NCI-H226 (cell line): ENCODE measurements at places on chromosomes 12 and 14.

DNA sequence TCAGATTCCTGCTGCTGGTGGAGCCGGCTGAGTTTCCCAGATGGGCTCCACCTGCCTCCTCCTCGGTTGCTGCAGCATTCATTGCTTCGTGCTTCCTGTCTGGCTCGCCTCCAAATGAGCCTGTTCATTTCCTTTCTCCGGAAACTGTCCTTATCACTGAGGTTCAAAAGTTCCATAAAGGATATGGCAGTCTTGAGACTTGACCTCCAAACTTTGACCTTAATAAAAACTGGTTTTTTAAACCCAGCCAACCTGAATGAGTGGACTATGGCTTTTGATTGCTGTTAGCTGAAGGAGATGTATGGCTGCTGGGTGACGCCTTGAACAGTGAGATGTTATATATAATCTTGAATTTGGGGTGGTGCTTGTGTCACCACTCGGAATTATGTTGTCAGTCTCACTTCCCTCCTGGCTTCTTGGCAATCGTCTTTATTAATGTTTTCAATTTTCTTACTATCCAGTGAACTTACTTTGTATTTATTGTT is 62.7 kb downstream of the RASSF3 start:
- DNase-seq, result peak; percentile 57

DNA sequence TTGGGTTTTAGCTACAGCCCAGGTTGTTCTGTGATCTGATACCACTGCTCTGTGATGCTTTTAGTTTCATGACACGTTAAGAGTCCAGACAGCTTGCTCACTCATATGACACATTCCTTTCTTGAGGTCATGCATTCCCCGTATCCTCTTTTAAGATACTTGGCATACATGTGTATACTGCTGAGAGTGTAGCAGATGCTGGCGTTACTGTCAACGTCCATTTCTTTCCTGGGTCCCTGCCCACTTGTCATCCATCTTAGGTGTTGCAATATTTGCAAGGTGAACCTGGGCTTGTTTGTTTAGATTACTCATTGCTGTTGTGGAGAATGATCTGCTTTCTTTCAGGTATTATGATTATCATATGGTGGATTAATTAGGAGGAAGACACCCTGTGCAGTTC is 9.1 kb upstream of the EMP1 start:
- peak; percentile 53 for DNase-seq

DNA sequence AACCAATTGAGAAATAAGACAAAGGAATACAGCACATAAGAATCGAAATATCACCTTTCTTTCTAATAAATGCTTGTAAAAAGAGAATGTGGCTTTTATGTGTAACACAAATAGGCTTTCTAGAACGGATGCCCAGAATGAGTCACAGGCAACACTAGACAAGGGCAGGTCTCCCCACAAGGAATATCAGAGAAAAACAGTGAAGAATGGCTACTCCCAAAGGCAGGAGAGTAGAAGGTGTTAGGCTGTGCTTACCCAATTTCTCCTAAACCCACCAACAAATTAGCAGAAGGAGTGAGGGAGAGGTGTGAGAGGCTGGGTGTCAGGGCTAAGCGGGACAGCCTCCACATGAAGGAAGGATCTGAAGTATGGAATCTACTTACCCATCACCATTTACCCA is 55.2 kb downstream of the GALNT4 start:
- DNase-seq, result peak; percentile 49

- DNase-seq, result no peak
Measured at GRCh38 chr14:100824091-100824551, 1.8 kb upstream of the MEG3 start.

DNA sequence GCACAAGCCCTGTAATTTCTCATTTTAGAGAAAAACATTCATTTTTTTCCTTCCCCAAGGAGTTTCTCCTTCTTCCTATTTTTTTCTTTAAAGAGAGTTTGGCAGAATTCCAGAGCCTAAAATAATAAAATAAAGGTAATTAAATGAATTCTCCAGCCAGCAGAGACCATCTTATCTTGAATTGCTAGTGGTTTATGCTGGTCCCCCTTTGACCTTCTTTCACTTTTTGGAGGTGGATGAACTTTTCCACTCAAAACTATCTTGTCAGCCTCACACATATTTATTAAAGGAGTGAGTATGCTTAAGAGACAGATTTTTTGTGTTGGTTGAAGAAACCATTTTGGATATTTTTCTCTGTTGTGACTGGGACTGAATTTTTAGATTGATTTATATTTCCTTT is 47.6 kb downstream of the ADIPOR2 start:
- DNase-seq, result no peak

- DNase-seq, result no peak
Measured at GRCh38 chr12:75842090-75842489, 189.5 kb downstream of the PHLDA1 start.

DNA sequence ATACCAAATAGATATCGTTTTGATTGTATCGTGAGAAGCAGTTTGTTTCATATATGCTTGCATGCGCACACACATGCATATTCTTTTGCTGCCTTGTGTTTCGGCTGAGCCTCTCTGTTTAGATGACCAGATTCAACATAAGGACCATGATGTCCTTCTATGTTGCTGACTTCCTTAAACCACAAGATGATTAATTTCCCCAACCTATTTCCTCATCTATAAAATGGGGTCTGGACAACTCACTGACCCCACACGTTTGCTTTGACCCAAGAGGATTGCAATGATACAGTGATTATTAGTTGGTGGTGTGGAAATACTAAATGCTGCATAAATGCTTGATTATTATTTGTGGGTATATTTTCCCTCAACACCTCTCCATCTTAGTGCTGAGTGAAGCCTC is 16.8 kb upstream of the FOS start:
- no peak for DNase-seq

GRCh38 chr14:43587183-43587582 is 919.9 kb downstream of the FSCB start:
- DNase-seq, result no peak

- no peak for DNase-seq
Measured at GRCh38 chr14:67675219-67675582, 769 bp upstream of the VTI1B start.

DNA sequence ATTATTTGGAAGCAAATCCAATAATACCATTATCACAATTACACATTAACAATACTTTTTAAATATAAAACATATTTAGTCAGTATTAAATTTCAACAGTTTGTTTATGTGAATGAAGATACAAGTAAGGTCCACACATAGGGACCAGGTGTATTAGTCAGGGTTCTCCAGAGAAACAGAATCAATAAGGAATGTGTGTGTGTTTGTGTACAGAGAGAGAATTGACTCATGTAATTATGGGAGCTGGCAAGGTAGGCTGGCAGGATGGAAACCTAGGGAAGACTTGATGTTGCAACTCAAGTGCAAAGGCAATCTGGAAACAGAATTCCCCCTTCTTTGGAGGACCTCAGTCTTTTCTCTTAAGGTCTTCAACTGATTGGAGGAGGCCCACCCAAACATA is 123.2 kb upstream of the OTX2 start:
- DNase-seq, result no peak

GRCh38 chr14:67555518-67556090 is 22.5 kb downstream of the PLEKHH1 start:
- DNase-seq, result no peak

GRCh38 chr14:58239244-58240195 is 5.1 kb upstream of the PSMA3 start:
- peak; percentile 49 for DNase-seq

DNA sequence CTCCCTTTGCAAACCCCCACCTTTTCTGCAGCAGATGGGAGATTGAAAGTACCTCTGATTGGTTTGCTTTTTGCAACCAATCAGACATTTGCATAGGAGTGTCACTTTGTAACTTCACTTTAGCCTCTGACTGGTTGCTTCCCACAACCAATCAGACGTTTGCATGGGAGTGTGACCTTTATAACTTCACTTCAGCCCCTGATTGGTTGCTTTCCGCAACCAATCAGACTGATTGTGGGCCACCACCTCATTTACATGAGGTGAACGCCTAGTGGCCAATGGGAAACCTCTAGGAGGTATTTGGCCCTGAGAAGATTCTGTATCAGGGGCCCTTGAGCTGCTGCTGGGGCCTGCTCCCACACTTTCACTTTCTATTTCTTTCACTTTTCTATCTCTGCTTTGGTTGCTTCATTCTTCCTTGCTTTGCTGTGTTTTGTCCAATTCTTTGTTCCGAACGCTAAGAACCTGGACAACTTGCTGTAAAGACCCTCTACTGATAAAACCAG is 106.0 kb upstream of the PRICKLE1 start:
- DNase-seq, result no peak

- DNase-seq, result no peak
Measured at GRCh38 chr12:8096281-8096915, 14.3 kb downstream of the NECAP1 start.

GRCh38 chr14:99636487-99636886 is 8.4 kb upstream of the HHIPL1 start:
- DNase-seq, result no peak

DNA sequence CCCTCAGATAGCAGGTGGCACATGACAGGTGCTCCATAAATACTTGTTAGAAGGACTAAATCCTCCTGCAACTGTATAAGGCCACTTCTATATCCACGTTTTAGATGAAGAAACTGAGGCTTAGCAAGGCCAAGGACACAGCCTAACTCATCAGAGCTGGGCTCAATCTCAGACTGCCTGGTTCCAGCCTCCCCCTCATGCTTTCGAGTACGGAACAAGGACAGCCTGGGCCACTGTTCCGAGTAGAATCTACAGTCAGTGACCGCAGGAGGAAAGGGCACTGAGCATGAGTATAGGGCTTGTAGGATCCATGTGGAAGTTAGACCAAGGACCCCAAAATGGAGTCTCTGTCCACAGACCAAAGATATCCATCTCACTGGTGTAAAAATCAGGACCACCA is 84.6 kb downstream of the NT5DC3 start:
- no peak for DNase-seq

GRCh38 chr14:21308132-21308478 is 28.2 kb downstream of the RPGRIP1 start:
- no peak for DNase-seq
